ENCODE measurements at places on chromosomes 13 and 19.

GRCh38 chr19:18119013-18119716, 21.6 kb downstream of the MAST3 start:
- no peak for DNase-seq

- DNase-seq, result no peak
These were observed 130.5 kb downstream of the LIG4 start for GRCh38 chr13:108084840-108085239.

DNA sequence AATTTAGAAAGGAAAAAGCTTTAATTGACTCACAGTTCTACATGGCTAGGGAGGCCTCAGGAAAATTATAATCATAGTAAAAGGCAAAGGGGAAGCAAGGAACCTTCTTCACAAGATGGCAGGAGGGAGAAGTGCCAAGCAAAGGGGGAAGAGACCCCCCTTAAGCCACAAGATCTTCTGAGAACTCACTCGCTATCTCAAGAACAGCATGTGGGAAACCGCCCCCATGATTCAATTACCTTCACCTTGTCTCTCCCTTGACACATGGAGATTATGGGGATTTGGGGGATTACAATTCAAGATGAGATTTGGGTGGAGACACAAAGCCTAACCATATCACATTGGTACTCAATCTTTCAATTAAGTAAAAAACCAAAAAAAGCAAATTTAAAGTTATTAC, 1778.7 kb upstream of the MIR17HG start:
- DNase-seq, result no peak

GRCh38 chr19:4847190-4847973, 15.9 kb upstream of the TICAM1 start:
- no peak for DNase-seq

- DNase-seq, result no peak
These were observed 89.5 kb upstream of the DOCK9 start for GRCh38 chr13:99067159-99067985.

DNA sequence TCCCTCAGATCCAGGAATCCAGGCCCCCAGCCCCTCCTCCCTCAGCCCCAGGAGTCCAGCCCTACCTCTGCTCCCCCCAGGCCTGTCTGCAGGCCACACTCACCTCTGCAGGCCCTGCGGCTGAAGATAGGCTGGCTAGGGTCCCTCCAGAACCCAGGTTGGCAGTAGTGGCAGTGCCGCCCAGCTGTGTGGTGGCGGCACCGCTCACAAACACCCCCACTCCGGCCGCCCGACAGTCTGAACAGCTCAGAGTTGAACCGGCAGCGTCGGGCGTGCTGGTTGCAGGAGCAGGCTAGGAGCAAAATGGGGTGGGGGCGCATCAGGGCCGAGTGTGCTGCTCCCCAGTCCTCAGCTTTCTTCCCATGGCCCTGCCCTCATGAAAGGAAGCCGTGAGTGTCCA, 8.3 kb downstream of the NTN5 start:
- DNase-seq, result no peak

- DNase-seq, result peak; percentile 54
These were observed 1.1 kb upstream of the ZNF763 start for GRCh38 chr19:11963566-11964355.

- no peak for DNase-seq
These were observed 199.6 kb downstream of the UQCRFS1 start for GRCh38 chr19:29013325-29013724.

GRCh38 chr19:50024719-50025021, 502 bp downstream of the VRK3 start:
- no peak for DNase-seq

GRCh38 chr13:110661256-110661655, 44.7 kb downstream of the CARS2 start:
- no peak for DNase-seq

DNA sequence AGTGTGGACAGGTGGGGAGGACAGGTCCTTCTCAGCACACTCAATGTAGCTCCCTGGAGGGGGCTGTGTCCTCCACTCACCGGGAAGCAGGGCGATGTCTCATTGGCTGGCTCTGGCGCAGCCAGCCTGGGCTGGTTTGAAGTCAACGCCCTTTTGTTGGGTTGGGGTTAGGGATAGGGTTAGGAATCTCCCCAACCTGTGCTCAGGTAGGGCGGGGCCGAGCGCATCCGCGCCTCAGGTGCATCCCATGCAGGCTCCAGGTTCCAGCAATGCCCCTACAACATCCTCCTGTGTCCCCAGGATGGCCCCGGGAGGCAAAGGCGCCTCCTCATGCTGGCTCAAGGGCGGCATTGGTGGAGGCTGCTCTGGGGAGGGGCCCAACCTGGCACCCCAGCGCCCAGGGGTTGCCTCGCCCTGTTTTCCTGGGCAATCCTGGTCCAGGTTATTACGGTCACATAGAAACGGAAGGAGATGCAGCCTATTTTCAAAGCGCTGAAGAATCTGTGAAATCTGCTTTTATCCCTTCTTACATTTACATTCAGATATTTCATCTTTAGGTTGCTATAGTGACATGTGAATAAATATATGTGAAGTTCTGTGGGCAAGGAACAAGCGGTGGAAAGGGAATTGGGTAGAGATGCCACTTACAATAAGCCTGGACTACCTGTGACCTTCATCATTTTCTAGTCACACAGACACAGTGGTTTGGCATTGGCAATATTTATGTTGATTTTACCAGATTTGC, 74.3 kb downstream of the TM9SF2 start:
- no peak for DNase-seq

DNA sequence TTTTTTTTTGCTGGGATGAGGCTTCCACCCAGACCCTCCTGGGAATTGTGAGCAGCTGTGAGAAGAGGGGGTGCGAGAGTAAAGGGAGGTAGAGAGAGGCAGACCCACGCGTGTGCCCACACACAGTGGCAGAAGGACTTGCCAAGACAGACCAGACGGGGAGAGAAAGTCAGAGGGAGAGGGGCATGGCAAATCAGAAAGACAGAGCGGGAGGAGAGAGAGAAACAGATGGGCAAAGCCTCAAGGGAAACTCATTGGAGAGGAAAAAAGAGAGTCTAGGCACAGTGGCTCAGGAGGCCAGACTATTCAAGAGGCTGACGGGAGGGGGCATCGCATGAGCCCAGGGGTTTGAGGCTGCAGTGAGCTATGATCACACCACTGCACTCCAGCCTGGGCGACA, 17.0 kb downstream of the CATSPERG start:
- DNase-seq, result no peak

DNA sequence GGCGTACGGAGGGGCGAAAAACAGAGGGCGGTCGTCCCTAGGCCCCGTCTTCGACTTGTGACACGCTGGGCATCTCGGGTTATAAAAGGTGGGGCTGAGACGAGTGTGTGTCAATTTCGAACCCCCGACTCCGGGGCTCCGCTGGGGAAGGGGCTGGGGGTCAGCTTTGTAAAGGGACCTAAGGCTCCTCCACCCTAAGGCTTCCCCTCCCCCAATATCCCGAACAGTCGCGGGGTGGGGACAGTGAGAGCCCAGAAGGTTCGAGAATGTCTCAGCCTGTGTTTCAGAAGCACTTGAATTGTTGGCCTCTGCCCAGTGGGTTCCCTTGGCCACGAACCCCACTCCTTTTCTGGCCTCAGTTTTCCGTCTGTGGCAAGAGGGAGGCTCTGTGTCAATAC, 450 bp downstream of the SELENOW start:
- no peak for DNase-seq

DNA sequence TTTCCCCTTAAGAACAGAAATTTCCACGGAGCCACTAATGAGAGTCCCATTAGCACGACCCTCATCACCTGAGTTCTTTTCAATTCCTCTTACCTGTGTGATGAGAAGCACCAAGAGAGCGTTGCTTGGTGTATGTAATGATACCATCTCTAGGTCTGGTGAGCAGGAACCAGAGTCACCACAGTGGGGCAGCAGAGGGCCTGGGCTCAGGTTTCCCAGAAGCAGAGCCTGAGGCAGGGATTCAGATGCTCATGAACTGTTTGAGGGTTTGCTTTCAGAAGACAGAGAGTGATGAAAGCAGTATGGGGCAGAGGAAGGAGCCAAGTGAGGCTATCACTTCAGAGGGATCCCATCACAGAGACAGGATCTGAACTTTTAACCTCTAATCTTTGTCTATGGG, 3.1 kb upstream of the PTPRH start:
- no peak for DNase-seq

DNA sequence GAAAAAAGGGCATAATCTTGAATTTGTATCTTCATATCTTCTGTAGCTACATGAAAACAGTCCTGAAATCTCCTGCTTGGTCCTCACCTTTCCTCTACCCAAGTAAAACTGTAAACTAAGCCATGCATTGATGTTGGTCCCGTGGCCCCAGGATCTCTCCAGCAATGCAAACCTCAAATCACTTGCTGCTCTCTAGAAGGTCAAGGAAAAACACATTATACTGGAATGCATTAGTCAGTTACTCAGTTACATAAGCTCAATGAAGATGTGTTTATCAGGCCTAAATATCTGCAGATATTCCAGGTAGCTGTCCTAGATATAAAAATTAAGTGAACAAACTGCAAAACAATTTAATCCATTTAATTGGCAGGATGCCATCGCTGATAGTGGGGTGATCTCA, 261.8 kb downstream of the ABCC4 start:
- no peak for DNase-seq

- DNase-seq, result peak; percentile 66
These were observed at the start of gene LILRA2 for GRCh38 chr19:54573330-54573872. Gene LILRA2 (plus strand): TSS chr19:54573790. CDS start chr19:54573879, 89 bp downstream.

GRCh38 chr13:41691274-41691673, 233.9 kb downstream of the RGCC start:
- no peak for DNase-seq

- no peak for DNase-seq
These were observed 65.2 kb downstream of the GGACT start for GRCh38 chr13:100523411-100523810.

DNA sequence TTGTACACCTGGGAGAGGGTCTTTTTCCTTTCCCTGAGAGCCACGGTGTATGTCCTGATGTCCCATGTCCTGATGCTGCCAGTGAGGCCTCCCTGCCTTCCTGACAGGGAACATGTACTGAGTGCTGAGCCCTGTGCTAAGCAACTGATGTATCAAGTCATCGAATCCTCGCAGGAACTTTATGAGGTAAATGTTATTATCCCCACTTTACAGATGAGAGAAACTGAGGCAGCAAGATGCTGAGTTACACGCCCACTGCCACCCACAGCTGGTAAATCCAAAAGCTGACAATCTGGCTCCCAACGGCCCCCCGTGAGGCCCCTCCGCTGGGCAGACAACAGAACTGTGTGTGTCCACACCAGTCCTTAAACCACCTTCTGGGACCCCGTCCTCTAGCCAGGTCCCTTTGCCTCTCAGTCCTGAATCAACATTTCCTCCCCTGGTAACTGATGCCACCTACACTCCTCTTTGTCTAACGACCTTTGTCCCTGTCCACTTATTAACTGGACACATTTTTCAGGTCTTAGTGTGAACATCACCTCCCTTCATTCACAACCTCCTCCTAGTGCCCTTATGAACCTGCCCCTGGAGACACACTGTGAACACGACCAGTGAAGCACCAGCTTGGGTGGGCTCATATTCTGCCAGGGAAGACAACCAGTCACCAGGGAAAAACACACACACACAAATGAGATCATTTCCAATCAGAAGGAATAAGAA, 5.4 kb upstream of the VSIG10L start:
- DNase-seq, result no peak

GRCh38 chr13:98535501-98536354, 41.2 kb downstream of the STK24 start:
- no peak for DNase-seq

DNA sequence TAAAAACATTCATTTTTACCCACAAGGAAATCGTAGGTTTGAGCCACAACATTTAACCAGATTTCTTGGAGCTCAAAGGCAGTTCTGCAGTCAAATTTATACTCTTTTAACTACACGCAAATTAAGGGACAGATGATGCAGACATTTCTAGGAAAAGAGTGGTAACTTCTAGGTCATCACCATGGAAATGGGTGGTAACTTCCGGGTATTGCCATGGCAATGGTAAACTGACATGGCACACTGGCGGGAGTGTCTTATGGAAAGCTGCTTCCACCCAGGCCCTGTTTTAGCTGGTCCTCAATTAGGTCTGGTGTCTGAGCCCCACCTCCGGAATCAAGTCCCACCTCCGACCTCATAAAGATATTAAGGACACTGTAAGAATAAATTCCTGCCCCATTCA, 10.4 kb upstream of the LYPD5 start:
- DNase-seq, result no peak

GRCh38 chr13:32415019-32415418, 12.9 kb downstream of the N4BP2L1 start:
- DNase-seq, result peak; percentile 42

DNA sequence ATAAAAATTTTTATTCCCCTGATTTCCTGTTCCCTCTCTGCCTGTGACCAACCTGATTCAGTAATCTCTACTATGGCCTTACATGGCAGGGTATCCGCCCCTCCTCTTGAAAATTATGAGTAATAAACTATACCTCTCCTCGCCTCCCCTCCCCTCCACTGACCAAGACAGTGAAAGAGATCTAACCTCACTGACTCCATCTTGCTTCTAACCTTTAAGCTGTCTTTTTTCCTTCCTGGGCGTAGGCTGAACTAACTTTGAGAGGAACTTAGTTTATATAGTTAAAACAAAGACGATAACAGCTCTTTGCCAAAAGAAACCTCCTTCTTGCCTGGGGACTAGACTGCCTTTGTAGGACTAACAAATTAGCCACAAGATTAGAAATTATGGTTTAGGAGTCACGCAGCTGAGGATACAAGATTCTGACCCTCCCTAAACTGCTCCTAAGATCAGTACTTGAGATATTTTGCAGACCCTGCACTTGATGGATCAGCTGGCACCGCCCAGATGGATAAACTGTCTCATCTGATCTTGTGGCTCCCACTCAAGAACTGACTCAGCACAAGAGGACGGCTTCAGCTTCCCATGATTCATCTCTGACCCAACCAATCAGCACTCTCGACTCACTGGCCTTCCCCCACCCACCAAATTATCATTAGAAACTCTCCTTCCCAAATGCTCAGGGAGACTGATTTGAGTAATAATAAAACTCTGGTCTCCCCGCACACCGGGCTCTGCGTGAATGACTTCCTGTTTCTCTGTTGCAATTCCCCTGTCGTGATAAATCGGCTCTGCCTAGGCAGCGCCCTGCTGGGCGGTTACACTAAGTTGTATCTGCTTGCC, 187.1 kb downstream of the TDRD3 start:
- DNase-seq, result no peak

- no peak for DNase-seq
These were observed 3.2 kb downstream of the HSD17B14 start for GRCh38 chr19:48833049-48833448.

- no peak for DNase-seq
These were observed 18.1 kb downstream of the NALCN start for GRCh38 chr13:101398191-101398590.

All from AML-193 (cell line).